Mesothelial cell of epicardium (in vitro differentiated cells): ENCODE measurements at places on chromosomes 11 and 22.

DNA sequence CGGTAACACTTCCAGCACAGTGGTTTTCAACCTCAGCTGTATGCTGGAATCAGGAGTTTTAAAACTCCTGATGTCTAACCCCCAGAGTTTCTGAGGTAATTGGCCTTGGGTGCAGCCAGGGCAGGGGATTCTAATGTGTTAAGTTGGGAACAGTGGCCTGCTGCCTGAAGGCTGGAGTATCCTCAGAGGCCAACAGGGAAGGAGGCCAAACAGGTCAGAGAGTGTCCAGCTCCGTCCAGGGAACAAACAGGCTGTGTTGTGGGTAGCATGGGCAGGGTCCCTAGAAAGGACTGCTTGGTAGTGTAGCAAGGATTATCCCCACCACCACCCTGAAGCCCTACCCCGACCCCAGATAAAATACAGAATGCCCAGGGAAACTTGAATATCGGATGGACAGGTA lies 10.8 kb upstream of the DAGLA start:
- no peak for DNase-seq

- no peak for DNase-seq
Measured at GRCh38 chr11:134244593-134244992, 8.6 kb downstream of the THYN1 start.

DNA sequence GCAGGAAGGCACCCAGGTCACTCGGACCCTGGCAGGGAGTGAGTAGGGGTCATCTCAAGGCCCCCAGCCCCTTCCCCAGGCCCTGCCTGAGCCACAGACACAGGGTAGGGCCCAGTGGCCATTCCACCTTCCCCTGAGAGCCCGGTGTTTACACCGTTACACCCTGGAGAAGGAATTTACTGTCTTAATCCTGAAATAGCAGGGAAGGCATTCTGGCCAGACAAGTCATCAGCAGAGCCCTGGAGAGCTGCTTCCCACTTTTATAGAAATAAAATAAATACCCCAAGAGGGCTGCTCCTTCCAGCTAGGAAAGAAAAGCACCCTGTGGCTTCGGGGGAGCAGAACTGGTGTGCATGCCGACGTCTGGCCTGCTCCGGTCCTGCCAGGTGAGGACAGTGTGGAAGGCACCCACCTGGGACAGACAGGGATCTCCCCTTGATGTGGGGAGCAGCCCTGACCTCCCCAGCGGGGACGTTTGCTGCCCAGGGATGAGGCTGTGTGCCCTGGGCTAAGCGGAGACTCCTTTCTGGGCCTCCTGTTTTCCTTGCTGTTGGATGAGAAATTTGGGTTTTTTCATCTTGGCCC lies 180.0 kb downstream of the MN1 start:
- no peak for DNase-seq

DNA sequence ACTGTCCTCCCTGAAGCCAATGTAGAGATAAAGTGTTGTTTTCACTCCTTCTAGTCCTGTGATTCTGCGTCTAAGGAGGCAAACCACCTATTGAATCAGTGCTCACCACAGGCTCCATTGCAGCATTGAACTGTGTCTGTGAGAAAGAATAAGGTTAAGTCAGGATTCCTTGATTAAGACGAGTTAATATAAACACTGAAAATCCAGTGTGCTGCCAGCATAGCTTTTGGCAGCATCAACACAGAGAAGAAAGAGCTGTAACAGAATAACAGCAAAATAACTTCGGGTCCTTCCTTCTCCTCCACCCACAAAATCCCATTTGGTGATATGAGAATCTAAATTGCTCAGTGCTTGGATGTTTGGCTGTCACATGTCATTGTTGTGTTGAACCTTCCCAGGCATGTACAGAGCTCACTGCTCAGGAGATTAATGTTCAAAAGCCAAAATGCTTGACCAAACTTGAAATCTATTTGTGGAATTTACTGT lies 185.2 kb upstream of the DDI1 start:
- DNase-seq: no peak

DNA sequence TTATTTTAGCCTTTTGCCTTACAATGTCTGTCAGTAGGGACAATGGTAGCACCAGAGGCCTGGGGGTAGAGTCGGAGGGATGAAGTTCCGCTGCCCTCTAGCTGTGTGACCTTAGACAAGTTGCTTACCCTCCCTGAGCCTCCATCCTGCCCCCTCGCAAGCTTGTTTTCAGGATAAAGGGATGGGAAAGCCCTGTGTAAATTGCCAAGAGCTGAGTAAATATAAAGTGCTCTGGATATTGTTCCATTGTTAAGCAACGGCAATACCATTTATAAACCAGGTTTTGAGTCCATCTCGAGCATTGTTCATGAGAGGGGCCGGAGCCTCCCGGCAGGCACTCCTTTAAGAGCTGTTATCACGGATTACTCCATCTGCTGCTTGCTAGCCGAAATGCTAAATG lies 72.9 kb downstream of the ZBTB16 start:
- no peak for DNase-seq

- DNase-seq: no peak
Measured at GRCh38 chr22:46511151-46512038, 26.0 kb downstream of the CELSR1 start.

GRCh38 chr22:20420157-20420842 lies 17.3 kb downstream of the SCARF2 start:
- DNase-seq: no peak

- no peak for DNase-seq
Measured at GRCh38 chr11:122754553-122755322, 83.6 kb upstream of the CRTAM start.

DNA sequence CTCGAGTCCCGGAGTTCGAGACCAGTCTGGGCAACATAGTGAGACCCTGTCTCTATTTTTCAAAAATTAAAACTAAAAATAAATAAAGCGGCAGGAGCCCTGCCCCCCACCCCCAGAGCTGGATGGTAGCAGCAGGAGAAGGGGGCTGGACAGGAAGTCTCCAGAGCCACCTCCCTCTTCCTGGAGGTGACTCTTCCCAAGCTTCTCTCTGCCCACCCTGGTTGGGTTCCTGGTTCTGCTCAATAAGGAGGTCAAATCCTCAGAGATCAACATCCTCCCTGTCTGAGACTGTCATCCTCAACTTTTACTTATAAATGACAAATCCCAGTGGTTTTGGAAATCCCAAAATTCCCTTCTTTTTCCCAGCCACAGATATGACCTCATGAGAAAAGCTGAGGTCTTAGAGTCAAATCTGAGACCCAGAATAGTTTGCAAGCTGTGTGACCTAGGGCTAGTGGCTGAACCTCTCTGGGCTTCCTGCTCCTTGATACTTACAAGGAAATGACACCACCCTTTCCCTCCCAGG lies 987 bp downstream of the C1QTNF6 start:
- DNase-seq: no peak

- no peak for DNase-seq
Measured at GRCh38 chr11:14184028-14184940, 174.7 kb downstream of the RRAS2 start.

DNA sequence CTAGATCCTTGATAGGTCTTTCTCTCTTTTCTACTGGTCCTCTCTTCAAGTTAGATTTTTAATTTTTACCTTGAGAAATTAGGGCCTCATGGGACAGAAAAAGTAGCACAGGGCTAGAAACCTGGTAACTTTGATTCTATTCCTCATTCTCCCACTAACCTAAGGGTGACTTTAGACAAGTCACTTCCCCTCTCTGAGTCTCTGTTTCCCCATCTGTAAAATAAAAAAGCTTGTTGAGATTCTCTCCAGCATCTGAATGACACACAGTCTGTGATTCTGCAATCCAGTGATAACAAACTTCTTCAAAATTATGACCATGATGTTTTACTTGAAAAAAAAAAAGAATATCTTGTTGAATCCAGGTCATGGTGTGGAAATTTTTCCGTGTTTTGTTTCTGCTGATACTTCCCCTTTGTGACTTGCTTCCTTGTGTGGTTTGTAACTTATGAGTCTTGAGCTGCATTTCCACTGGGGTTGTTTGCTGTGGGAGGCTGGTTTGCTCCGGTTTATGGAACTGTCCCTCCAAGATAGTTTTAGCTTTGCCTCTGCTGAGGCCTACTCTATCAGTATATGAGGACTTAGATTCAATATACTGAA lies 9.8 kb upstream of the MPEG1 start:
- no peak for DNase-seq

- no peak for DNase-seq
Measured at GRCh38 chr22:19631899-19632667, 82.2 kb upstream of the SEPTIN5 start.

DNA sequence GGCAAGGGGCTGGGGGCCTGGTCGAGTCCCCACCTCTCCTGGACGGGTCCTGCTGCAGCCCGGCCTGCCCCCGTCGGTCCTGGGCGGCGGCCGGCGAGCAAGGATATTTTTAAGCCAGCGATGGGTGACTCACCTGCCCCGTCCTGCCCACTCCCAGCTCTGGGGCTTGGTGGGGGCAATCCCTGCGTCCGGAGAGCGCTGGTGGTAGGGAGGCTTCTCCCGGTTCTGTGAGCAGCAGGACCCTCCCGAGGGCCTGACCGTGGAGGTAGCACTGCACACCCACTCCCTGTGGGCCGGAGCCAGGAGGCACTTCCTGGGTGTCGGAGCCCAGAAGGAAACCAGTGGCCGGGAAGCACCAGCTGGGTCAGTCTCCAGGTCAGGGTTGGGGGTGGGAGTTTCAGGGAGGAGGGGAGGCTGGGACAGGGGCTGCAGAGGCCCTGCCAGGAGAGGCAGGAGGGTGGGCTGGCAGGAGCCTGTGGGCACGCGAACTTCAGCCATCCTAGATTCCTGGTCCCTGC lies 467 bp downstream of the EPS8L2 start:
- DNase-seq: no peak

GRCh38 chr11:131691181-131692041 lies 321.0 kb downstream of the NTM start:
- DNase-seq: peak; percentile 73

GRCh38 chr11:116357784-116358544 lies 414.8 kb downstream of the BUD13 start:
- DNase-seq: peak; percentile 32

DNA sequence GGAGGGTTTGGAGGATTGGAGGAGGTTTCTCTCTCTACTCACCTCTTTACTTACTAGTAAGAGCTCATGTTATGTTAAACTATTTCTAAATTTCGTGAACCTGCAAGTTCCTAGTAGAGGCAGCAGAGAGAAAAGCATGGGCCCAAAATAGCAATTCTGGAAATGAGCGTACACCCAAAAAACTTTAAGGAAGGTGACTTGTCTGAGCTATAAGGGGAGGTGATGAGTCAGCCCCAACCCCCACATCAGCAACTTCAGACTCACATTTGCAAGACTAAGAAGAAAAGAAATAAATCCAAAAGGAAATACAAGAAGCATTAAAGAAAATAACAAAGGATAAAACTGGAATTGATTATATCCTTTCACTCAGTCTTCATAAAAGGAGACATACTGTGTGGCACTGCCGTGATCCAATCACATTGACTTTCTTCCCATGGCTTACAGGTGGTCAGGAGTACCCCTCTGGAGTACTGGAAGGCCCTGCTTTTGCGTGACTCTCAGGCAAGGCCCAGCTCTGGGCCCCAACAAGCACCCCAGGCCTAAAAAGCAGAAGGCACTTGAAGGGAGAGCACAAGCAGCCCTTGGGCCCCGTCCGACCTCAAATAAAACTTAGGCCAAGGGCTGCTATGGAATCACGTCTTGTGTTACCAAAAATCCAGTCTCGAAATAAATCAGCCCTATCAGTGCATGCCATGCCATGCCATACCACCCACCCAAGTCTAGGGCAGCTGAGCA lies 14.3 kb downstream of the PACSIN2 start:
- no peak for DNase-seq

DNA sequence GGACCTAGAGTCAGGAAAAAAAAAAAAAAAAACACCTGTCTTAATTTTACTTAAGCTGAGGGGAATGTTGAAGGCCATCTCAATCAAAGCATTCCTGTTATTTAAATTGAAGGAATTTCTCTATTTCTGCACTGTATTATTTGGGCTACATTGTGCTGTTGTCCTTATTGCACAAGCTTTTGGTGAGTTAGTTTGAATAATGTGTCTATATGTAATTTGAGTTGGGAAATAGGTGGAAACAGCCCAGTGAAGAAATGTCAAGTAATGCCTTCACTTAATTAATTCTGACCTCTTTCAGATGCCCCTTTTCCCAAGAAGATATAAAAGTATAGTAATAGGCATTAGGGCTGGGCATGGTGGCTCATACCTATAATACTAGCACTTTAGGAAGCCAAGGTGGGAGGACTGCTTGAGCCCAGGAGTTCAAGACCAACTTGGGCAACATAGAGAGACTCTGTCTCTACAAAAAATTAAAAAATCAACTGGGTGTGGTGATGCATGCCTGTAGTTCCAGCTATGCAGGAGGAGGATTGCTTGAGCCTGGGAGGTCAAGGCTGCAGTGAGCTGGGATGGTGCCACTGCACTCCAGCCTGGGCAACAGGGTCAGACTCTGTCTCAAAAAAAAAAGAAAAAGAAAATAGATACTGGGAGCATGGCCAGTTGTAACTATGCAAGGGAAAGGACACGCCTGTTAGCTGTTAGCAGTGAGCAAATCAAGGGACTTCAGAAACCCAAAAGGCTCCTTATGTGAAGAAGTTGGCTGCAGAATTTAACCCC lies 34.9 kb downstream of the OR10A6 start:
- DNase-seq: no peak

DNA sequence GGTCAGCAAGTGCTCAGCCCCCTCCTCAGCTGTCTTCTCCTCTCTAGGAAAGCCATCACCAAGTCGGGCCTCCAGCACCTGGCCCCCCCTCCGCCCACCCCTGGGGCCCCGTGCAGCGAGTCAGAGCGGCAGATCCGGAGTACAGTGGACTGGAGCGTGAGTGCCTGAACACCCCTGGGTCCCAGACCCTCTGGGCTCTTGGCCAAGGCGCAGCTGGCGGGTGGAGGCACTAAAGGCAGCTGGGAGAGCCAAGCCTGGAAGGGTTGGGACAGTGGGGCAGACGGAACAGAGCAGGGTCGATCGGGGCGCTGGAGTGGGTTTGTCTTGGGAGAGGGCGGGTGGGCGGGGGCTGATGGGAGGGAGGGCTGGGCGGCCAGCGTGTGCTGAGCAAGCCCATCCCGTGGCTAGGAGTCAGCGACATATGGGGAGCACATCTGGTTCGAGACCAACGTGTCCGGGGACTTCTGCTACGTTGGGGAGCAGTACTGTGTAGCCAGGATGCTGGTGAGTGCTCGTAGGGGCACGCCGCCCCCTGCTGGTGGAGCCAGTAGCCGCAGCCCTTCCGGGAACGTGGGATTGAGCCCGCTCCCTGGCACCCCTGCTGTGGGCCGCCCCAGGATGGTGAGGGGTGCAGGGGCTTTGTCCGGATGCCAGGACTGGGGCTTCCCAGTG lies 14.1 kb upstream of the MDK start:
- DNase-seq: peak; percentile 82

GRCh38 chr11:123885570-123885969 lies at the start of gene TMEM225:
Gene TMEM225 (minus strand): TSS chr11:123885670. CDS start chr11:123885425, 245 bp downstream.
- DNase-seq: no peak

DNA sequence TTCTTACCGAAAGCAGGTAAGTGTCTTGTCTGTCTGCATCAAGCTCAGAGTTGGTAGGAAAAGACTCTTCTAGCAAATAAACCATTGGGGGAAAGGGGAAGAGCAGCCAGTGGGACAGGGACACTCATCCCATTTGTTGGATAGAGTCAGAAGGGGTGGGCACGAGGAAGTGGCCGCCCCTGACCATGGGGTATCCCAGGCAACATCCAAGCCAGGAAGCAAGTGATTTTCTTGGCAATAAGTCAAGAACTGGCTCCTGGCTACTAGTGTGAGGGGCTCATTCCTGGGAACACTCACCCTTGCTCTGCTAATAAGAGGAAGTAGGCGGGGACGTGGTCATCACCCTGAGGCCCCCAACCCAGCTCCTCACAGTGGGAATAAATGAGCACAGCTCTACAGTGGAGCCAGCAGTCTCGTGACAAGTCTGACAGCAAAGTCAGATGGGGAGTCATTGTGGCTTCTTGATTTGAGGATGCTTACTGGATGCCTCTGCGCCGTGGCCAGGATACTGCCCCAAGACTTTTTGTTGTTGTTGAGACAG lies 6.7 kb downstream of the SLC25A18 start:
- DNase-seq: no peak
